Placental epithelial cell (primary cell): ENCODE measurements at places on chromosomes 12 and 14. TPM values are rescaled to one million over a fixed set of nuclear protein-coding genes. Genes with fewer than 3 reads are reported as not detected.

The OR10AD1 gene
- total RNA-seq: 0.22 TPM in 1 of 2 replicates, not detected in the other

The WNT1 gene
- 0.11 TPM in 1 of 2 replicates, not detected in the other for total RNA-seq

The TTC9 gene
- total RNA-seq: 0.39 and 1.5 TPM in 2 replicates

The PROX2 gene
- total RNA-seq: not detected in 2 replicates

The MGP gene
- not detected in 2 replicates for total RNA-seq

The LMO3 gene
- 0.22 TPM in 1 of 2 replicates, not detected in the other for total RNA-seq

The KRT6B gene
- 1.2 and 2.9 TPM in 2 replicates for total RNA-seq

The KCNC2 gene
- not detected in 2 replicates for total RNA-seq

The LETMD1 gene
- 41.9 and 91.5 TPM in 2 replicates for total RNA-seq

The GPR135 gene
- total RNA-seq: 2.7 and 2.9 TPM in 2 replicates

The CIROP gene
- total RNA-seq: not detected in 2 replicates

The CMA1 gene
- total RNA-seq: not detected in 2 replicates

The CRIP2 gene
- total RNA-seq: 3.7 and 14.5 TPM in 2 replicates

The MANSC4 gene
- total RNA-seq: not detected in 2 replicates

The DICER1 gene
- total RNA-seq: 99.3 and 153 TPM in 2 replicates

The ALG10 gene
- 5.5 and 7.3 TPM in 2 replicates for total RNA-seq

The IFNG-AS1 gene
- not detected in 2 replicates for total RNA-seq

The RFX4 gene
- not detected in 2 replicates for total RNA-seq

The HOXC12 gene
- total RNA-seq: not detected in 2 replicates

The ST8SIA1 gene
- not detected in 2 replicates for total RNA-seq

The MON2 gene
- total RNA-seq: 53.0 and 55.7 TPM in 2 replicates

The SMCO3 gene
- 11.1 and 29.1 TPM in 2 replicates for total RNA-seq

The TMEM30B gene
- total RNA-seq: 9.0 and 10.6 TPM in 2 replicates

The TSPAN19 gene
- not detected in 2 replicates for total RNA-seq

The APOF gene
- not detected in 2 replicates for total RNA-seq

The KRT7 gene
- 636 and 2,495 TPM in 2 replicates for total RNA-seq

The ISCU gene
- 115 and 162 TPM in 2 replicates for total RNA-seq

The KRT2 gene
- total RNA-seq: not detected in 2 replicates

The TMEM229B gene
- total RNA-seq: under 0.01 and 0.22 TPM in 2 replicates

The NACA gene
- 677 and 833 TPM in 2 replicates for total RNA-seq

The NEMF gene
- 43.9 and 67.9 TPM in 2 replicates for total RNA-seq

The MEG3 gene
- 363 and 1,167 TPM in 2 replicates for total RNA-seq

The NGB gene
- not detected in 2 replicates for total RNA-seq

The SIX6 gene
- not detected in 2 replicates for total RNA-seq

The KRT6A gene
- 2,135 and 6,405 TPM in 2 replicates for total RNA-seq

The BEST3 gene
- total RNA-seq: under 0.01 and 0.87 TPM in 2 replicates

The DNAI7 gene
- total RNA-seq: 0.22 and 0.39 TPM in 2 replicates

The DAO gene
- total RNA-seq: not detected in 2 replicates

The LALBA gene
- not detected in 2 replicates for total RNA-seq

The SYT1 gene
- total RNA-seq: under 0.01 and 0.54 TPM in 2 replicates
